ENCODE measurements at places on chromosomes 3 and 15.

GRCh38 chr3:172968646-172969045 lies 172.4 kb downstream of the SPATA16 start:
- DNase-seq: no peak

GRCh38 chr15:90716317-90716975 lies 700 bp upstream of the BLM start:
- no peak for DNase-seq

GRCh38 chr3:169992156-169992555 lies 25.5 kb downstream of the SEC62 start:
- no peak for DNase-seq

GRCh38 chr15:67838789-67839332 lies 984 bp downstream of the RNU6-1 start:
- DNase-seq: no peak

DNA sequence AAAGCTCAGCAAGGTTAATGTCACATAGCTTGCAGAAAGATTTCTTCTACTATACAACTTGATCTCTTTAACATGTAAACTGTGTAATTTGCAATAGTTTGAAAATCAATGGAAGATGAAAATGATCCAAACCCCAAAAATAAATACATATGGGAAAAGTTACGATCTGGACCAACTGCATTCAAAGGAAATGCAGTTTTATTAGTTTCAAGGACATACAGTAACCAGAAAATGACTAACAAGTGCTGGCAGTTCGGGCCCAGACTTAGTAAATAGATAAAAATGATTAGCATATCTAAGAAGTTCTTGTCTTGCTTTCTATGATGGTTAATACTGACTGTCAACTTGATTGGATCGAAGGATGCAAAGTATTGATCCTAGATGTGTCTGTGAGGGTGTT lies 37.3 kb upstream of the LEKR1 start:
- DNase-seq: no peak

GRCh38 chr15:80978685-80979329 lies 10.8 kb downstream of the MESD start:
- no peak for DNase-seq

- DNase-seq: no peak
Observed at GRCh38 chr15:48395521-48396011, 64.3 kb downstream of the DUT start.

- DNase-seq: no peak
Observed at GRCh38 chr3:44874308-44874707, at the start of gene TGM4. TGM4 (plus strand) TSS chr3:44874608; CDS start chr3:44874679, 71 bp downstream.
